ENCODE measurements at places on chromosomes 7 and 10.

DNA sequence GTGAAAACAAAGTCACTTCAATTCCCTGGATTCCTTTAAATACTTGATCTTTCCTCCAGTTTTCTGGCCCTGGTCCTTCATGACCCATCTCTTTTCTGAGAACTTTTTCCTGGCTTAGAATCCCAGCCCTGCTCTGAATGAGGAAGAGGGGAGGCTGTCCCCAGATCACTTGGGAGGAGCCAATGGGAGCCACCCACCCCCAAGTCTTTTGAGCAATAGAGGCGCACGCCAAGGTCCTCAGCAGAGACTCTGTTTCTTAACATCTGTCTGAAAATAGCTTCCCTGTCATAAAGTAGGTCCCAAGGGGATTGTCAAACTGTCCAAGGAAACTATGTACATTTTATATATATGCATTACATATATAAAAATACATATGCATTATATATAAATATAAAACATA lies 126.8 kb downstream of the ADRA2A start:
- no peak for DNase-seq

- no peak for DNase-seq
Observed at GRCh38 chr10:99431190-99431760, 851 bp upstream of the GOT1 start.

DNA sequence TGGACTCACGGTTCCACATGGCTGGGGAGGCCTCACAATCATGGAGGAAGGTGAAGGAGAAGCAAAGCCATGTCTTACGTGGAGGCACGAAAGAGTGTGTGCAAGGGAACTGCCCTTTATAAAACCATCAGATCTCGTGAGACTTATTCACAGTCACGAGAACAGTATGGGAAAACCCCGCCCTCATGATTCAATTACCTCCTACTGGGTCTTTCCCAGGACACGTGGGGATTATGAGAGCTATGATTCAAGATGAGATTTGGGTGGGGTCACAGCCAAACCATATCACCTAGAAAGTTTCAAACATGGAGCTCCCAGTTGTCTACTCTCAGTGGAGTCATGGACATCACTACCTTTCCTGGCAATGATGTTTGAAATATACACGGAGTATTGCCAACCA lies 49.6 kb downstream of the CYCS start:
- no peak for DNase-seq

- DNase-seq: peak; percentile 79
Observed at GRCh38 chr7:5296611-5297226, 14.0 kb downstream of the SLC29A4 start.

DNA sequence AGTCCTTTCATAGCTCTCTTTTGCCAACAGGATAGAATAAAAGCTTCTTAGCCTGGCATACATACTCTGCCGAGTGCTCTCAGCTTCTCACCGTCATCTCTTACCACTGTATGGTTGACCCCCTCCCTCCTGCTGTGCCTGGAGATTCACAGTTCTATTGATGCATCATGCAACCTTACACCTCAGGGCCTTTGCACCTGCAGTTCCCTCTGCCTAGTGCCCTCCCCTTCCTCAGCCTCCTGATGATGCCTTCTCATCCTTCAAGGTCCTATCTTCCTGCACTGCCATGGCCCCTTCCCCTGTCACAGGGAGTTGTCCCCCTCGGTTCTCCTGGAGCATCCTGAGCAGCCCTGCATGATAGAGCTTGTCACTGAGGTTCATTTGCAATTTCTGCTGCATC lies 81.5 kb downstream of the CDH23 start:
- no peak for DNase-seq

DNA sequence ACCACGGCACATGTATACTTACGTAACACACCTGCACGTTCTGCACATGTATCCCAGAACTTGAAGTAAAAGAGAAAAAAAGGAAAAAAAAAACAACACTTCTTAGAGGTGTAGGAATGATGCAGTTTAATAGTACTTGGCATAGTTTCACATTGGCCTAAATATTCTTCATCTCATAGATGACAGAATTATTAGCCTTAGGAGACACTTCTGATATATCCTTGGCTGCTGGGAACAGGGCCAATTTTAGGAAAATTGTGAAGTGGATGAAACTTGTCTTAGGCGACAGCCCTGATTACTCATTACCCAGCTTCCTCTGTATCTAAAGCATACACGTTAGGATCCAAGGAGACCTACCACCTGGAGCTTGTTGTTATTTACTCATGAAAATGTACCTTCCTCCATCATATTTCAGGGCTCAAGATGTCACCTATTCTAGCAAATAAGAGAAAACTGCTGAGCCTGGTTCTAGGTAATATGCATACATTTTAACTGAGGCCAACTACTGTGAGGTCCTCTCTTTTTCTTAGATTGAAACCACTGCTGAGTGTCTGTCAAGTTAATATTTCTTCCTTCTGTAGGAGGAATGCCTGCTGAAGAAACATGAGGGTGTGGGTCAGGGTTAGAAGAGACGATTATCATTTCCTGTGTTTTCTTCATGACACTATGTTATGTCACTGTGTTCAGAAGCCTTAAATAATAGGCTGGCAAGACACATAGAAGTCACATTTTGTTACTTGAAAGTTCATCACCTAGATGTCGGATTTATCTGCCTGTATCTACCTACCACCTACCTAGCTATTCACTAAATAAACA lies 44.3 kb downstream of the CPED1 start:
- no peak for DNase-seq

- DNase-seq: no peak
Observed at GRCh38 chr10:66910671-66911070, 15.2 kb upstream of the LRRTM3 start.

GRCh38 chr7:127588697-127589482 lies 679 bp downstream of the ARF5 start:
- peak; percentile 46 for DNase-seq

GRCh38 chr10:113309791-113310190 lies 243.1 kb upstream of the HABP2 start:
- DNase-seq: no peak

Measured in CD4-positive, alpha-beta T cell treated with Interleukin-6 for 4 hours (primary cell).